Progenitor cell of endocrine pancreas (in vitro differentiated cells): ENCODE measurements at places on chromosomes 16 and 17. TPM values are rescaled to one million over a fixed set of nuclear protein-coding genes. Genes with fewer than 3 reads are reported as not detected.

DNA sequence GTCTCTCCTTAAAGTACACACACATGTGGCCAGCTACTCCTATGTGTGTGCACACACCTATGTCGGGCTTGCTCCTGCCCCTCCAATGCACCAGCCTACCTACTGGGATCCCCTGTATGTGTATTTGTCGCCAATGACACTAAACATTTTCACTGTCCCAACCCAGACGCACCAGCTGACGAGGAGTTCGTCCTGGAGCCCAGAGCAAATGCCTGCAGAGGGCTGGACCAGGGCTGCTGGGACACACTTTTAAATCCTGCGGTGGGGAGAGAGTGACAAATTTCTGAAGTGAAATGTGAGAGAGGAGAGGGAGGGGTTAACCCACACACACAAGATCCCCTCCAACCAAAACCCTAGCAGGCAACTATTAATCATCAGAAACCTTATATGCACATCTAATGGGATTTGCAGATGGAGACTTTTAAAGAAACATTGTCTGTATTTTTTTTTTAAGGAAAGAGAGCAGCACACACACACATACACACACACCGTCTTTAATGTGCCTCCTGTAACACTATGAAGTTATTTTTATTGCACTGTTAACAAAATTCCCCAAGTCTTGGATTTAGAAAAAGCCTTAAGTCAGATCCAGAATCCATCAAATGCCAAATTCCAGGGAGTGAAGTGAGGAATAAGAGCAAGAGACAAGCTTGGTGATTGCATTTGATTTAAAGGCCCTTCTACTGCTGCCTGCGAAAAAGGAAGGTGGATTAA is at the start of gene MEOX1:
Gene MEOX1 (minus strand): TSS at position 224 of the 714 bp plus-strand sequence. CDS start 388 bp downstream, outside the sequence.
- no peak within 1 kb of the TSS for H3K4me3 ChIP-seq
- H3K36me3 ChIP-seq, result no peaks in the 10 kb centered on the region
- peak within 1 kb of the TSS; percentile 45 for H3K27ac ChIP-seq
- peaks cover 21% of the 10 kb centered on the region for H3K4me1 ChIP-seq
- DNase-seq, result no peak
- H3K27me3 ChIP-seq, result peaks cover 8% of the 10 kb centered on the region

The DLX3 gene
- total RNA-seq, result 1.5 and 1.8 TPM in 2 replicates

The CLEC10A gene
- not detected in 2 replicates for total RNA-seq

GRCh38 chr16:87076950-87077749 is 240.0 kb downstream of the C16orf95 start:
- H3K27ac ChIP-seq, result no peak overlapping the region
- H3K4me1 ChIP-seq, result no peaks in the 10 kb centered on the region
- peaks cover 4% of the 10 kb centered on the region for H3K36me3 ChIP-seq
- DNase-seq, result peak; percentile 52
- H3K27me3 ChIP-seq, result peaks cover 12% of the 10 kb centered on the region
- H3K4me3 ChIP-seq, result no peak overlapping the region

DNA sequence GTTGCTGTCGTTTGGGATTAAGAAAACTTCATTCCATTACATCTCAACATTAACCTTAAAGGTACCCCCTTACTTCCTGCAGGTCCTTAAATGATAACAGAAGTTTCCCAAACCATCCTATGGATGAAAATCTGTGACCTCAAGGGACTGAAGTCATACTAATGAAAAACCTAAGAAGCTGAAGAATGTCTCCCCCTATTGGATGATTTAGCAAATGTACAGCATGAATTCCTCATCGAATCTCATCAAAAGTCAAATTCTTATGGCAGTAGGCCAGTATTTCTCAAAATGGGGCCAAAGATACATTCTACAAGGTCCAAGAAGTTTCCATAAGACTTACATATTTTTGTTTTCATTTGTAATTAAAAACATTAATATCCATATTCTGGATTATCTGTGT is 13.5 kb downstream of the SCO1 start:
- H3K36me3 ChIP-seq, result peaks cover 21% of the 10 kb centered on the region
- no peak overlapping the region for H3K4me3 ChIP-seq
- H3K27me3 ChIP-seq, result no peaks in the 10 kb centered on the region
- no peaks in the 10 kb centered on the region for H3K4me1 ChIP-seq

DNA sequence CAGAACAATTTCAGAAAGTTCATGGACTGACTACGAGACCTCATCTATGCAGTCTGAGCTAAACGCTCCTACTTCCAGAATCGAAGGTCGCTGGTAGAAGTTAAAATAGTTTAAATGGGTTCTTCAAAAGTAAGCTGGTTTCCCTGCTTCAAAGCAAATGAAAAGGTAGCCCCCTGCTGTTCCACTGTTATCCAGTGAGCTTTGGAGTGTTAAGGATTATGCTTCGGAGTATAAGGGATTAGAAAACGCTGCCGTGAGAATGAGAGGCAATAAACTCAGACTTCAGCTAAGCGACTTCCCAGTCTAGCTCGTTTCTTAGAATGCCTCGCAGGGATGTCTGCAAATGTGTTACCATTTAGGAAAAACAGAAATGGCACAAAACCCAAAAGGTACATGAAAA is 12.4 kb downstream of the MLYCD start:
- no peaks in the 10 kb centered on the region for H3K27me3 ChIP-seq
- H3K27ac ChIP-seq, result no peak overlapping the region
- DNase-seq, result no peak
- no peaks in the 10 kb centered on the region for H3K4me1 ChIP-seq

GRCh38 chr17:74922694-74923537 is at the start of gene USH1G:
TSS of gene USH1G (minus strand) at chr17:74923255. CDS start at chr17:74923073, 182 bp downstream.
- H3K27ac ChIP-seq, result no peak within 1 kb of the TSS
- H3K4me3 ChIP-seq, result peak within 1 kb of the TSS; percentile 38
- peaks cover 2% of the 10 kb centered on the region for H3K4me1 ChIP-seq
- no peaks in the 10 kb centered on the region for H3K36me3 ChIP-seq
- no peak for DNase-seq

DNA sequence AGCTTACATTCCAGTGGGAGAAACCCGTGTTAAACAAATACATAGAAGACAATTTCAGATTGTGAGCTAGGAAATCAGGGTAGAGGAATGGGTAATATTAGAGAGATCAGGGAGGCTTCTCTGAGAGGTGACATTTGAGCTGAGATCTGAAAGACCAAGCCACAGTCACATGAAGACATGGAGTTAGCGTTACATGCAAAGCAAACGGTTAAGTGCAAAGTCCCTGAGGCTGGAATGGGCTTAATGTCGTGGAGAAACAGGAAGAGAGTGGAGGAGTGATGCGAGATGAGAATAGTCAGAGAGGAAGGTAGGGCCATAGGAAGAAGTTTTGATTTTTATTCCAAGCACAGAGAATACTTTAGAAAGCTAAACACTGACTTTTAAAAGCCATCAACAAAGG is 246.1 kb downstream of the IRX3 start:
- H3K36me3 ChIP-seq, result peaks cover 17% of the 10 kb centered on the region
- H3K27ac ChIP-seq, result no peak overlapping the region
- no peak overlapping the region for H3K4me3 ChIP-seq
- no peaks in the 10 kb centered on the region for H3K4me1 ChIP-seq
- DNase-seq, result no peak

GRCh38 chr17:79444198-79444597 is 166.7 kb downstream of the RBFOX3 start:
- H3K36me3 ChIP-seq, result no peaks in the 10 kb centered on the region
- no peak for DNase-seq
- H3K4me3 ChIP-seq, result no peak overlapping the region
- peaks cover 5% of the 10 kb centered on the region for H3K4me1 ChIP-seq
- no peak overlapping the region for H3K27ac ChIP-seq
- H3K27me3 ChIP-seq, result peaks cover 14% of the 10 kb centered on the region

The NPIPB2 gene
- total RNA-seq, result 16.6 and 19.3 TPM in 2 replicates

The SEZ6 gene
- total RNA-seq, result 9.8 and 10.1 TPM in 2 replicates

DNA sequence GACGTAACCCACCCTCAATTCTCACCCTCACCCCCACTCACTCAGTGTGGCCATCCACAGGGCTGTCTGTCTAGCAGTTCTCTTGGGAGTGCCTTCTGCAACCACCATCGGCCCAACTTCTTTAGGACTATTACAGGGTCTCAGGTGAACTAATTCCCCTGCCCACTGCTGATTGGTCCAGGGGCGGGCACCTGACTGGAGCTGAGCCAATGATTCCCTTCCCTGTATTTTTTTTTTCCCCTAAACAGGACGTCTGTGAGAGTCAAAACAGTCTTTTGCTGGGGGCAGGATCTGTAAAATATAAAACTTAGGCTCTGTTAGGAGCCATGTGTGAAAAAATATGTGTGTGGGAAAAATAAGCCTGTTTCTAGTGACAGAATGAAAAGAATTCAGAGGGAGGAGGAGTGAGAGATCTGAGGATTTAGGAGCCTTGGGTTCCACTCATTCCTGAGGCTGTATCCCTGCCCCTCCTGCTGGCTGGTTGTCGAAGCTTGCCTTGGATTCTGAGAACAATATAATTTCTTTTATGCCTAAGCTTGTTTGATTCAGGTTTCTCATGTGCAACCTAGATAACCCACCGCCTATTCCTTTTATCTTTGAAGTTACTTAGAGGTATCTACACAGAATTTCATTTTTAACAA is 115.0 kb downstream of the SPACA3 start:
- no peak for DNase-seq
- H3K4me3 ChIP-seq, result no peak overlapping the region
- H3K4me1 ChIP-seq, result no peaks in the 10 kb centered on the region
- H3K27ac ChIP-seq, result no peak overlapping the region
- H3K36me3 ChIP-seq, result no peaks in the 10 kb centered on the region

The CCDC200 gene
- not detected in 2 replicates for total RNA-seq

GRCh38 chr16:79845033-79845733 is 244.6 kb upstream of the MAF start:
- H3K4me1 ChIP-seq, result peaks cover 11% of the 10 kb centered on the region
- H3K27me3 ChIP-seq, result peaks cover 5% of the 10 kb centered on the region
- no peaks in the 10 kb centered on the region for H3K36me3 ChIP-seq
- DNase-seq, result no peak
- H3K4me3 ChIP-seq, result no peak overlapping the region

- H3K4me3 ChIP-seq, result no peak overlapping the region
- no peak for DNase-seq
- no peaks in the 10 kb centered on the region for H3K36me3 ChIP-seq
- no peaks in the 10 kb centered on the region for H3K4me1 ChIP-seq
Measured at GRCh38 chr17:74316220-74316619, 9.8 kb upstream of the KIF19 start.
